ENCODE measurements at places on chromosomes 12 and 14.

DNA sequence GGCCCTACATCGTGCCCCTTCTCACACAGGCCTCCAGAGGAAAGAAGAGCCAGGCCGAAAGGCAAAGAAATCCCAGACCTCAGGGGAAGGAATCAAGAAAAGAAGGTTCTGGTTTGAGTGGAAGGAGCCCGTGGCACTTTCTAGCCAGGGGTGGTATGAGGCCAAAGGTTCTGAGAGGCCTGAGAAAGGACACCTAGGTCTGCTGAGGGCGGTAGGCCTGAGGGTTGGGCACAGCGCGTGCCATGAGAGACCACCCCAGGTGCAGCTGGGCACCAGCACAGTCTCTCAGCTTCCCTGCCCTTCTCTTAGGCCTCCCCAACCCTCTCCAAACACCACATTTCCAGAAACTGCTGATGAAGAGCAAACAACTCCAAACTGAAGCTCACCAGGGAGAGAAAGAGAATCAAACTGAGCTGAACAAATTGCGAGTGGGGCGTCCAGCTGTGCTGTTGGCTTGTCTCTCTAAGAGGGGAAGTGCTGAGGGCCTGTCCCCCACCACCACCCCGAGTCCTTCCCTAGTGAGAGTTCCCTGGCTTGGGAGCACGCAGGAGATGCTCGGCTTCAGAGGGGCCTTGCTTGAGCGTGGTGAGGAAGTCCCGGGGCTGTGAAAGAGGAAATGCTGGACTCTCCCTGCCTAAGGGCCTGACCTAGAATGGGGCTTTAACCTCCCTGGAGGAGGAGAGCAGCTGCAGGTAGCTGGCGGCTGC, 184.8 kb downstream of the ZFP36L1 start:
- no peak for DNase-seq

GRCh38 chr14:93729993-93730392, 58.3 kb downstream of the PRIMA1 start:
- DNase-seq, result no peak

DNA sequence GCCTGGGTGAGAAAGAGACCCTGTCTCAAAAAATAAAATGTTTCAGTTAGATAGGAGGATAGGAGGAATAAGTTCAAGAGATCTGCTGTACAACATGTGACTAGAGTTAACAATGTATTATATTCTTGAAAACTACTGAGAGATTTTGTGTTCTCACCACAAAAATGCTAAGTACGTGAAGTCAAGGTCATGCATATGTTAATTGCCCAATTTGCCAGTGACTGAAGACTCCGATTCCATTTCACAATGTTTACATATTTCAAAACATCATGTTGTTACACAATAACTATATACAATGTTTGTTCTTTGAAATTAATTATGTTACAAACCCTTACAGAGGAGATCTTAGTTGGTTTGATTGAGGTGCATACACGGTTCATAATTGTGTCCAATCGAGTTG, 52.1 kb downstream of the SLC15A4 start:
- DNase-seq, result no peak

- DNase-seq, result no peak
Measured at GRCh38 chr14:85301506-85301905, 228.4 kb upstream of the FLRT2 start.

DNA sequence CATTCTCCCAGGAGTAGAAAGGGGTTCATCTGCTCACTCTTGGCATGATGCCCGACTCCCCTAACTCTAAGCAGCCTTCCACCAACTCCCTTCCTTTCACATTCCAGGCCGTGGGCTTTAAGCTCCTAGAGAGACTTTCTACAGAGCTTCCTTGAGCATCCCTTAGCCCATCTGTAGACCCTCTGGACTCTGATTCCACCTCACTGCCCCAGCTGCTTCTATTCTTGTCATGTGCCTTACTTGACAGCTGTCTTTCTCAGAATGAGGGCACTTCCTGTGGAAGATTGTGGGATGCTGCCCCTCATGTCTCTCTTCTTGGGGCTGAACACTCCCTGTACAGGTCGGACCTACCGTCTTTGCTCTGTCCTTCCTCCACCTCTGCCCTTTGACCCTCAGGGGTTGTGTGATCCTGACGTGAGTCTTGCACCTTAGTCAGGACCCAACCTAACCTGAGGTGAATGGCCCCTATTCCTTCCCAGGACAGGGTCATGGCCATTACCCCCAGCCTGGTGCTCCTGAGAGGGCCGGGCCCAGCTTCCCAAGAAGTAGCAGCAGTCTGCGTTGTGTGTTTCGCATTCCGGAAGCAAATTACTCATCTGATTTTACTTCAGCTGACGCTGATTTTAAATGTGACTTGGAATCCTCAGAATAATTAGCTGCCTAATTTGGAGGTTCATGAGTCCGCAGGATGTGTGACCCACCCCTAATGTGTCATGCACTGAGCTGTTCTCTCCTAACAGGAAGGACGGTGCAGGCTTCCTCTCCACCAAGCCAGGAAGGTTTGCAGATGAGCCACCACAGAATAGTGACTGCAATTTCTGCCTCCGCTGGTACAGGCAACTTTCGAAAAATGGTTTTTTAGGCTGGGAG, 2.7 kb upstream of the GALNT6 start:
- no peak for DNase-seq

GRCh38 chr14:26636561-26636960, 38.7 kb upstream of the NOVA1 start:
- DNase-seq, result peak; percentile 10

- peak; percentile 37 for DNase-seq
Measured at GRCh38 chr14:90368946-90369721, 27.7 kb upstream of the CALM1 start.

GRCh38 chr12:4141348-4142270, 132.0 kb upstream of the CCND2 start:
- peak; percentile 71 for DNase-seq

DNA sequence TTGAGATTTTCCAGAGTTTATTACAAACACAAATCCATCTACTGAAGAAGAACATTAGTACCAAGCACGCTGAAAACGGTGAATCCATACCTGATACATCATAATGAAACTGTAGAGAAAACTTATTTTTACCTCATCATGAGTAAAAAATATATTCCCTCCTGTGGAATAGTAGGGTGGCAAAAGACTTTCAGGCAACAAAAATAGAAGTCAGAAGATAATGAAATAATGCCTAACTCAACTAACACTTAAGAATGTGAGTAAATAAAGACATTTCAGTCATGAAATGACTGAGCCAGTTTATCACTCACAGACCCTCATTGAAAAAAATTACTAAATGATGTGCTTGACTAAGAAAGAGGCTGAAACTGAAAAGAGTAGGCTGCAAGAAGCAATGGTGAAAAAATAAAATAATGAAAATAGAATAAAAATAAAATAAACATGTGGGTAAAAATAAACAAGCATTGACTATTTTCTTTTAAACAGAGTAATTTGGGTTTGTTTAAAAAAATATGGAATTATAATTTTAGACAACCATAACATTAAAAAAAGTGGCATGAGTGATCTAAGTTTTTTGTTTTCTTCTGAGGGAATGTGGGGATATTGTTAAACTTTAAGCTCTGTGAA, 148.6 kb downstream of the ASCL1 start:
- no peak for DNase-seq

DNA sequence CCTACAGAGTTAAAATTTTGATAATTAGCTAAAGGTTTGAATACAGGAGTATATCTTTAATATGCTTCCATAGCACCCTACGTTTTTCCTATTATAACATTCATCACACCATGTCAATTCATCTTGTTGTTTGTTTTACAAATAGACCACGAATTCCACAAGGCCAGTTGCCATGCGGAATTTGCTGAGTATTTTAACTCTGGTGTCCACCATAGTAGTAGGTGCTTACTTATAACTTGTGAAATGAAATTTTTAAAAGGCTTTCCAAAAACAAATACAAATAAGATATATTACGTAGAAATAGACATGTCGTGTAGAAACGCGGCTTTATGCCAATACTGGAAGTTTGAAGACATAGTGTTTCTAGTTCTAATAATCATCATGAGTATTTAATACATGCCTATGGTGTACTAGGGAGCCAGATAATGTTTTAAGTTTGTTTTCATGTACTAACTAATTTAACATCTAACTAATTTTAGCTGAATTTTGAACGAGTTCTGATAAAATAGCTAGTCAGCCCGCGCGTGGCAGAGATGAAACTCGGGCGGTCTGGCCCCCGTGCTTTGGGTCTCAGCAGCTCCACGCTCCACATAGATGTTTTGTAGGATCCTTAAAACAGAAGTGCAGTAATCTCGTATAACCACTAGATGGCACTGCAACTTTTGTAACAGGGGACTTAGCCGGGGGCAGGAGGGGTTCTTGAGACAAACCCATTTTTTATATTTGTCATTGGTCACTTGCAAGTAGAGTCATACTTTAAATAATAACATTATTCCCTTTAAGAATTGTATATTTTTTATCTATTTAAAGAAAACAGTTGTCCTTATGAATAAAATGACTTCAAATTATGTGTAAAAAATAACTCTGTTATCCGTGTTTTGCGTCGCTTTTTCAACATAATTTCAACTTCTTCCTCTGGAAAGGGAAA, 10.2 kb downstream of the CD69 start:
- peak; percentile 83 for DNase-seq

DNA sequence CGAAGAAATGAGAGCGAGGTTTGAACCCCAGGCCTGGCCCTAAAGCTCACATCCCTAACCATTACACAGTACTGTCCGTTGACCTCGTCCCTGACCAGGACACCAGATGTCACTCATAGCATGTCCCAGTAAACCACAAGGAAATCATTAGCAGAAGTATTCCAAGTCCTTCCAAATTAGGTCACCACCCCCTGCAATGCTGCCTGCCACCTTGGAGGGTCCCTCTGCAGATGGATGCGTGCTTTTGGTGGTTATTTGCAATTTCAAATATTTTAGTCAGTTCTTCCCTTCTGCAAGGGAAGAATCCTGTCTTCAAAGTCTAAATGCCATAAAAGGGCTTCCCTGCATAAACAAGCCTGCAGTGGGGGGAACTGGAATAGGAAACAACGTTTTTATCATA, 71.3 kb downstream of the CLMN start:
- no peak for DNase-seq

- DNase-seq, result no peak
Measured at GRCh38 chr14:70425354-70425753, 8.5 kb upstream of the SYNJ2BP start.

DNA sequence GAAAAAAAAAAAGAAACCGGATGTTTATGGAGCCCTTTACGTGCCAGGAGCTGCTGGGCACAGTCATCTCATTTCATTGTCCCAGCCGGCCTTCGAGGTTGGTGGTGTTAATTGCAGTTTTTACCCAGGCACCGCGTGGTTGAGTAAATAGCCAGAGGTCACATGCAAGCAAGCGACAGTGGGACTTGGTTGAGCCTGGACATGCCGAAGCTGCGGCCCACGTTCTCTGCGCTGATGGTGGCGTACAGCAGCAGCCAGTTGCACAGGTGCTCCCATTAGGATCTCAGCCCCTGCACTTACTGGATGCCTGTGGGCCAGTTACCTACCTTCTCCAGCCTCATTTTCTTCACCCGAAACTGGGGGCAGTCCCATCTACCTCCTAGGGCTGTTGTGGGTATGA, 54.0 kb downstream of the TSPAN9 start:
- DNase-seq, result no peak

GRCh38 chr12:111160350-111161241, 208.3 kb downstream of the PHETA1 start:
- no peak for DNase-seq
